Activated CD8-positive, alpha-beta memory T cell treated with anti-CD3 and anti-CD28 coated beads for 4 hours (primary cell): ENCODE measurements at places on chromosomes 2 and 18.
A peak's percentile ranks its signal among the peaks of the same experiment; 100 is the strongest.

- no peak for DNase-seq
These were observed 1269.9 kb upstream of the GYPC start for GRCh38 chr2:125386074-125386473.

DNA sequence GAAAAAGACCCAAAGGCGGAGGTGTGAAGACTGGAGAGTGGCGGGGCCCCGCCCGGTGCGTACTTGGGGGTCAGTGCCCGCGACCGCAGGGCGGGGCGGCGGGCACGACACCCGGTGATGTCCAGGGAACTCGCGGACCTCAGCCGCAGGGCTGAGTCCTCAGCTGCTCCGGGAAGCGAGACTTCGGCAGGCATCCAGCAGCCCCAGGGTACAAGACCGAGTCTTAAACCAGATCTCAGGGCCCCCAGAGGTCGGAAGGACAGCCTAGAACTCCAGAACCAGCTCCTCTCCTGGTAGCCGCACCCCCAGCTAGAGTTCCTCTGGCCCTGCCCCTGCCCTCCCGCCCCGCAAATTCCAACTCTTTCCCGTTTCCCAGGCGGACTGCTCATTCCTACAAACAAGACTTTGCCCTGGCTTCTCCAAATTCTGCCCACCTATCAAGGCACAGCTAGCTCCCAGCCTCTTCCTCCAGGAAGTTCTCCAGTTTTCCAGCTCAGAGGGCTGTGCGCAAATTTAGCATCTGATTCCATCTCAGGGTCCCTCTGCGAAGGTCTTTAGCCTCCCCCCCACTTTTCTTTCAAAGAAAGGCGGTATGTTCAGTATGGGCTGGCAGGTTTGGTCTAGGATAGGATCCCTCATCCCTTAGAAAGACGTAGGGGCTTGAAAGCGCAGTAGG, 26.0 kb upstream of the NOTO start:
- no peak for DNase-seq

DNA sequence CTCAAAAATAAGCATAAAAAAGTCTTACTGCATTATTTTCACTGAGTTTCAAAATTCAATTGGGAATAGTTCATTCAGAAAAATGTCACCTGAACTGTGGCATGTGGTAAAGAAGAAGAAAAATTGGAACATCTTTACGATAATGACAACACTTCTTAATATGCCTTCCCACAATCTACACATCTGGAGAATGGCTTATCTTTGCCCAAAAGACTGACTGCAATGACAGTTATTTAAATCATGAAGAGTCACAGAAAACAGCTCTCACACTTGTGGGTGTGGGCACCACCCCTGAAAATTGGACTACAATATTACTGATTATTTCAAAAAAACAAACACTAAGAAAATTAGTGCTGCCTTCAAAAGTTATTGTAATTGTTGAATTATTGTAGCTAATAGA, 152.3 kb downstream of the USP34 start:
- no peak for DNase-seq

DNA sequence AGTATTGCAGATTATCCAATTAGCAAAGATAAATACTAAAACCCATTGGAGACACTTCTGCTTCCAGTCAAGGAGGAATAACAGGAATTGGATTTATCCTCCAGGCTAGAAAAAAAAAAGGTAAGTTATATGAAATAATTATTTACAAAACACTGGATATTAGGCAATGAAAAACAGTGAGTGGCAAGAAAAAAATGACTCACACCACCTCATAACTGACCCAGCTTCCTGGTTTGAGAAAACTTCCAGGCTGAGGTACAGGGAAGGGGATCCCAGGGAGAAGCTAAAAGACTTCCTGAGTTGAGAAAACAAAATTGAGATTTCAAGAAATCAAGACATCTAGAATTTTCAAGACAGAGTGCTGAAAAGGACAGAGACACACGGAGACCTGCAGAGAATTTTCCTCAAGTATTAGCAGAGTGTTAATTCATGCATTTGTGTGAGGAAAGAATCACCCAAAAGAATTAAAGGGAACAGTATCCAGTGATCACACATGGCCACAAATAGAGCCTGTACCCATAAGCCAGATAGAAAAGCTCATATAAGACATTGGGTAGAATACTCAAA, 17.4 kb downstream of the SRD5A2 start:
- DNase-seq: no peak

DNA sequence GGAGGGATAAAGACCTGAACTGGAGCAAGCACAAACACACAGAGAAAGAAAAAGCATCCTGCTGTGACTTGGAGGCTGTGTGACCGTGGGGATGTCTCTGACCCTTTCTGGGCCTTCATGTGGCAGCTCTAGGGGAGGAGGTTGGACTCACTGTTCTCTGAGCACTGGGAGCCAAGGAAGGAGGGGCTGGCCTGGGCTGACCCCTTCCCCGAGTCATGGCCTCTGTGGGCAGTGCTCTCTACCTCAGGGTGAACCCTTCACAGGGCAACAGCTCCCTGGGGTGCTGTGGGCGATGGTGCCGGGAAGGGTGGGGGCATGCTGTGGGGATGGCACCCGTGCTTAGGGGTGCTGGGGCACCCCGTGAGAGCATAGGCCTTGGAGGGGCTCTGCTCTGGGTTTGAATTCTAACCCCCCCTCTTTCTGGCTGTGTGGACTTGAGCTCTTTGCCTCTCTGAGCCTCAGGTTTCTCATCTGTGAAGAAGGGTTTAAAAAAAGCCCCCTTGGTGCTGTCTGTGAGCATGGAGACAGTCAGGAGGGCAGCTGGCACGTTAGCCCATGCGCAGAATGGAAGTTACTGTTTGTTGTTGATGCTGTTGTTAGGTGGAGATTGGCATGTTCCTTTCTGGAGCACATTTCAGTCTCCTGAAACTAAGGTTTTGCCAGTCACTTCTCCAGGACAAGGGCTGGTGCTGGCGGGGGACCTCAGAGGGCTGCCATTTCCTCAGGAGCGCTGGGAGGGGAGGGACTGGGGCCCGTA, 700 bp downstream of the TOGARAM2 start:
- DNase-seq: no peak

DNA sequence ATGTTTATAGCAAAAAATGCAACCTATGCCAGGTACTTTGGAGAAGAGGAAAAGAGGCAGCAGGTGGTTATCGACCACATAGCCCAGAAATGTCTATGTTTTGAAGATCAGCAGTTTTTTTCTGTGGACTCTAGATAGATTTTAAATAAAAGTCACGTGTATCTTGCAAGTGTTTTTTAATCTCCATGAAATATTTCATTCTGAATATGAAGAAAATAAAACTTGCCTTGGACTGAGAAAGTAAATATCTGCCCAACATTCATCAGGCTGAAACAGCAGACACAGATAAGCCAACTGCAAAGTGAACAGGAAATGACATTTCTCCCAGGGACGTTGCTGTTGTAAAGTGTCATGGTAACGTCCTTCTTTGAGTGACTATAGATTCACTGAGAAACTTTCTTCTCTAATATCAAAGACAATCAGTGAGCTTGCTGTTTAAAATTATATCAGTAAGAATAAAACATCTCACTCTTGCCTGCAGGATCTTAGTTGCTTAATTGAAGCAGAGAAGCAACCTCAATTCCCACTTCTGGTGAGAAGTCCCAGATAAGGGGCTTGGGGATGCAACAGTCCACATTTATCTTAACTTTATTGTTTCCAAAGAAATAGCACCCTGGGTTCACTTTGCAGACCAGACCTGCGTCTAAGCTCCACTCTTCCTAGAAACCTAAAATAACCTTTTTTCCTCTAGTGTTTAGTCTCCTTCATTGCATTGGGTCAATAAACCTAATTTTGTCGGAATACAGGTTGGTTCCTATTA, 6.3 kb downstream of the MYOM1 start:
- no peak for DNase-seq

DNA sequence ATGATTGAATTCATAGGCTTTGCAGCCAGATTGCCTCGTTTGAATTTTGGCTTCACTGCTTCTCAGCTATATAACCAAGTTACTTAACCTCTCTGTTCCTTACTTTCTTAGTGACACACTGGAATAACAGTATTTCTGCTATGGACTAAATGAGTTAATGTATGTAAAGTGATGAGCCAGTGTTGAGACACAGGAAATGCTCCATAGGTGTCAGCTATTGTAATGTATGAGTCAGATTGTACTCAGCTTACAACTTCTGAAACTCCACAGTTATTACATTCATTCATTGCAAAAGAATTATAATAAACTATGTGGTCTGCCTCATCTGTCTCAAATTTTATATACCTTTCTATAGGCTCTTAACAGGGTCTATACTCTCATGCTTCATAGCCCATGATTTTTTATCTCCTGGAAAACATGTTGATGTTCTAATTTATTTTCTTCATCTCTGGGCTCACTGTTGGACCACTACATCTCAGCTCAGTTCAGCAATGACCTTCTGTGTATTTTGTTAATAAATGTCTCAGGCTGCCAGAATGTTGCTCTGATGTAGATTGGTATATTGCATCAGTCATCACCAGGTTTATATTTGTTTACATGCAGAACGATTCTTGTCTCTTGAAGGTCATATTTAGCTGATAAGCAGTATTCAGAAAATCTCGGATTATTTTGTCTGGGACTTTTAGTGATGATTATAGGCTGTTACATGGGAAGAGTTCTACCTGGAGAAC, 76.2 kb downstream of the MAP3K20 start:
- no peak for DNase-seq

DNA sequence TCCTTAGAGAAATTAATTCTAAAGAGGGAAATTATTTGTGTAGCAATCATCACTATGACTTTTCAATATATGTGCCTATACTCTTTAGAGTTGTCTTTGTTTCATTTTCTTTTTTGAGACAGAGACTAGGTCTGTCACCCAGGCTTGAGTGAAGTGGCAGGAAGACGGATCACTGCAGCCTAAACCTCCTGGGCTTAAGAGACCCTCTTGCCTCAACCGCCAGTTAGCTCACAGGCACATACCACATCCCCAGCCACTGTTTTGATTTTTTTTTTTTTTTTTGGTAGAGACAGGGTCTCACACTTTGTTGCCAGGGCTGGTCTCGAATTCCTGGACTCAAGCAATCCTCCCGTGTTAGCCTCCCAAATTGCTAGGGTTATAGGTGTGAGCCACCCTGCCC, 12.4 kb downstream of the YWHAQ start:
- no peak for DNase-seq

DNA sequence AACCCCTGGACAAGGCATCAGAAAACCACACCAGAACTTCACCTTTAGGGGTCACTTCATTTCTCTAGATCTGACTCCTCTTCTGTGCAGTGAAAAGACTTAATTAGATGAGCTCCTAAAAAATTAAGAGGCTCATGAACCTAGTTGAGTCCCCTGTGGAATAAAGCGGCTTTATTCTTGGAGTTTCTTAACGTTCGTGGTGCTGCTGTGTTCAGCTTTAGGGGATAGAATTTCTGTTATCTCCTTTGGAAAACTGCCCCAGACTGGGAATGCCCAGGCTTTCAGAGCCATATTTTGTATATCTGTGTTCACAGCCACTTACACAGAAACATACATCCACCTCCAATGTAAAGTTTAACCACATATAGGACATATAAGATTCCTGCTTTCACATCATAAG, 165.8 kb downstream of the ANTXR1 start:
- no peak for DNase-seq

- DNase-seq: no peak
These were observed 19.8 kb downstream of the ABHD3 start for GRCh38 chr18:21684731-21685130.

GRCh38 chr2:3320910-3321605, 56.6 kb downstream of the EIPR1 start:
- no peak for DNase-seq

DNA sequence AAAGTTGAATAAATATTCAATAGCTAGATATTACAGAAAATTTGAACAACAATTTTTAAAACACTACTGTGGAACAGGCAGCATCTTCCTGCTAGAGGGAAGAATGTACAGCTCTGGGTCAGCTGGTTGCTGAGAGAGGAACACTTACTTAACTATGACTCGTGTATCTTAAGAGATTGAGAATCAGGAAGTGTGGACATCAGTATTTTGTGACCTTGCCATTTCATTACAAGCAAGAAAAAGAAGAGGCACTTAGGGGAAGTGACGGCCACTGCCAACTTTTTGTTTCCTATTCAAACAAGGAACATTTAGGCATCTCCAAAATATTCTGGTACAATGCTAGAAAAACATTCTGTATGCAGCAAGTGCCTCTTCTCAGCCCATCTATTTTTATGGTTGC, 45.9 kb downstream of the ITPRID2 start:
- DNase-seq: no peak

DNA sequence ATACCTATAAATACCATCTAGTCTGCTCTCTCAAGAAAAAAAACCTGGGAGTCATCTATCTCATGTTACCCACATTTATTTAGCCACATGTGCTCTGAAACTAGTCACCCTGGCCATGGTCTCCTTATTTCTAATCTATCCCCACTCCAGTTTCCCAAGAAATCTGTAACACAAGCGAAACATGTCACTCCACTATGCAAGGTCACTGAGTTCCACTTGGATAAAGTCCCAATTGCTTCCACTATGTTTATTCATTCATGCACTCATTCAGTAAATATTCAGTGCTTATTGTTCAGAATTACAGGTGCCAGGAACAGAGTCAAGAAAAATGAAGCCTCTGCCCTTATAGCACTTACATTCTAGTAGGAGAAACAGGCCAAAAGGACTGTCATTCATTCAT, 369.4 kb upstream of the CYRIA start:
- no peak for DNase-seq

- DNase-seq: no peak
These were observed 43.6 kb downstream of the LYPD6B start for GRCh38 chr2:149082079-149082478.

DNA sequence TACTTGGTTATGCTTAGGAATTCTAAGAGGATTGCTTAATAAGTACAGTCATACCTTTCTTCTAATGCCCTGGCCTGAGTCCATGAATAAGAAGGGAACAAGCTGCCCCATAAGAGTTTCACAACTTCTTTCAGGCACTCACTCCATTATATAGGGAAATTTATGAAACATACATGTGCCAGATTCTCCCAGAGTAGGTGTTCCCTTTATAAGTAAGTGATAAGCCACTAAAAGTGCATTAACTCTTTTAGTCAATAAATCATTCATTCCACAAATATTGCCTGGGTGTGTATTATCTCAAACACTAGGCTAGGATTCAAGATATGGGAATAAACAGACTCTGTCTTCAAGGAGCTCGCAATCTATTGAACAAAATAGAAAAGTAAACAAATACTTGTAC, 84.5 kb upstream of the RBBP8 start:
- no peak for DNase-seq

DNA sequence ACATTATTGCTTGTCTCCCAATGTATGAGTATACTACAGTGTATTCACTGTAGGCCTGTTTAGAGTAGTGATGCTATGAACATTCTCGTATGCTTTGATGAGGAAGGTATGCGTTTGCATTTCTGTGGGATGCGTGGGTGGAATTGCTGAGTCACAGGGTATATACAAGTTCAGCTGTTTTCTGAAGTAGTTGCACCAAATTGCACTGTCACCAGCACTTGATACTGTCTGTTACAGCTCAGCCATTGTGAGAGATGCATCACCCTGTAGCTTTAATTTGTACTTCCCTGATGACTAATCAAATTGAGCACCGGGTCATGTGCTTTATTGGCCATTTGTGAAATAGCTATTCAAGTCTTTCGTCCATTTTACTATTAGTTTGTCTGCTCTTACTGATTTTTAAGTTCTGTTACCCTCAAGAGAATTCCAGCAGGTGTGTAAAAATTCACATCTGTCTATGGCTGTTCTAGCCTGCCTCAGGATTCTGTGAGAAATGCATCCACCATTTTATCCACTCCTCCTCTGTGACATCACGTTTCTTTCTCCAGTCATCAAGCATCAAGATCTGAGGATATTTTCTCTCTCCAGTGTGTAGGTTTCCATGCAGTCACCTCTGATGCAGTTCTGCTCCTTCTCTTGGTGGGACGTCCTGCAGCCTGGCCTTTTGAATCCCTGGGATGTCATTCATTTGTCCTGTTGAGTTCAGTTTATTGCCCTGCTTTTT, 72.5 kb downstream of the DGKD start:
- peak; percentile 40 for DNase-seq
